ENCODE measurements at places on chromosomes 1 and 21.

DNA sequence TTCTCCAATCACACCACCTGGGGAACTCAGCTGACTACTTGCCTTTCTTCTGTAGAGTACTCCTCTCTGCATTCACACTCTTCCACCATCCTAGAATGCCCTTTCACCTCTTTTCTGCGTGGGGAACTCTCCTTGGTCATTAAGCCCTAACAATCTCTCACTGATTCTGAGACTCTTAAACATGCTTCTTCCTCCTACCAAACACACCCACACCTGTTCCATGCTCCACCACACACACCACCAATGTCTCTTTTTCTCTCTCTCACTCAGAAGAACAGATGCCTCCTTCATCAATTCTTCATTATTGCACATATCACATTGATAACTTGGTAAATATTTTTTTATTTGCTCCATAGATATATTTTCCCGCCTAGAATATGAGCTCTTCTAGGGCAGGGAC is 53.6 kb downstream of the WARS2 start:
- DNase-seq: no peak

DNA sequence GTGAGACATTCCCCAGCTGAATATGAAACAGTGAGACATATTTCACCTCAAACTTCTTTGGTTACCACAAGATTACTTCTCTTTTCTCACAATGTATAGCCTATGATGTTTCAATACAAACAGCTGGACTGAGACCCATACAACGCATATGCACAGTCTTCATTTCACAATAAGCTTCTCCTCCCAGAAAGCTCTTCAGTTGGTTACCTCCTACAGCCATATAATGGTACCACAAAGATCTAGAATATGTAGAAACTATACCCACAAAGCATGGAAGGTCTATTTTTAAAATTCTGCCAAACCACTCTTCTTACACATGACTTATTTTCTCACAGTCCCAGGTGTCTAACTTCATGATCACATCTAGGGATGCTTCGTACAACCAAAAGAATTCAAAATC is 70.8 kb downstream of the JAK1 start:
- DNase-seq: no peak

DNA sequence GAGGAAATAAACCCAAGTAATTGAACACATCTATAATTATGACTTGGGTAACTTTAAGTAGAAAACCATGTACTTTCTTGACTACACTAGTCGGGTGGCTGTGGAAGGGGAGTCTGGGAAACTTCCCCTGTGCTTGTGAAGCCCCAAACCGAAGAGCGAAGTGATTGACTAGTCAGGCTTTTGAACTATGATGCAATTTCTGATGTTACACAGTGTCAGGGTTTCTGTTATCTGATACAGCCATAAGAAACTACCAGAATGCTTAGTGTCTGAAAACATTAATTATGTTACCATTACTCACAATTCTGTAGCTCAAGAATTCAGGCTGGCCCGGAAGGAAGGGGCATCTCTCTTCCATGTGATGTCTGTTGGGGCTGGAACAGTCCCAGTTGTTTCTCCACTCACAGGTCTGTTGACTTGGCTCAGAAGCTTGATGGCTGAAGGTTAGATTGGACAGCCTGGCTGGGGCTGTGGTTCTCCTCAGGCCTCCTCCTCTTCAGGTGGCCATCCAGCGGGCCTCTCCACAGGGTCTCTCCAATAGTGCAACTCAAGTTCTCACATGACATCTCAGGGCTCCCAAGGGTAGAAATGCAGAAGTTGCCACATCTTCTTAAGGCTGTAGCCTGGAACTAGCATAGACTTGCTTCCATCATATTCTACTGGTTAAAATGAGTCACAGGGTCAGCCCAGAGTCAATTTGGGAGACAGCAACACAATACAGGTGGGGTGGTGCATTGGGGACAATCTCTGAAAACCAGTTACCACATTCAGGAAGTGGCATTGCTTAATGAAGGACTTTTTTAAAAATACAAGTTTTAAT is 8.3 kb upstream of the C8B start:
- no peak for DNase-seq

- DNase-seq: peak; percentile 65
Measured at GRCh38 chr1:224542783-224543440, 73.2 kb upstream of the CNIH3 start.

DNA sequence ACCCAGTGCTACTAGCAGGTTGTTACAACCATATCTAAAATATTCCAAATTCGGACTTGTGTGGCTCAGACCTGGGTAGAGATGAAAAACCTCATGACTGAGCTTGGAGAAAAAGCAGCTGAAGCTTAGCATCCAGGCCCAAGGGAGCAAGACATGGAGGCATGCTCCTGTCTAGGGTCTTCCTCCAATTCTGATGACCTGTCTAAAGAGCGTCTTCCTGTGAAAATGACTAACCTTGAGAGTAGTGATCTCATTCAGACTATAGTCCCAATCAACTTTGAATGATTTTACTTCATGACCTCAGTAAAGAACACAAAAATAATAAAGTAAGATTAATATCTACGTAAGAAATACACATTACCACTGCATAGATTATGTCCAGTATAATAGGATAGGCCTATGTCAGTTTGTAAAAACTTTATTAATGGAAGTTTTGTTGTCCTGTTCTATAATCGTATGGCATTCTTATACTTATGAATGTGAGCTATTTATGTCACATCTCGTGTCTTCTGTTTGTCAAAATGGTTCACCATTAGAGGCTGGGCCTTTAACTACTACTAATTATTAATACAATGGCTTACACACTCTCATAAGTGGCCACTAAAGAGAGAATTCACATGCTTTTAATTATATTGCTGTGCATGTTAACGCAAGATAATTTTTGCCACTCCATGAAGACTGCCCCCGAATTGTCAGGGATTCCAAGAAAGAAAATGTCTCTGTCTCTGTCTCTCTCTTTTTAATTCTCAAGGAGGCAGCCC is 201.3 kb downstream of the NCAM2 start:
- no peak for DNase-seq

DNA sequence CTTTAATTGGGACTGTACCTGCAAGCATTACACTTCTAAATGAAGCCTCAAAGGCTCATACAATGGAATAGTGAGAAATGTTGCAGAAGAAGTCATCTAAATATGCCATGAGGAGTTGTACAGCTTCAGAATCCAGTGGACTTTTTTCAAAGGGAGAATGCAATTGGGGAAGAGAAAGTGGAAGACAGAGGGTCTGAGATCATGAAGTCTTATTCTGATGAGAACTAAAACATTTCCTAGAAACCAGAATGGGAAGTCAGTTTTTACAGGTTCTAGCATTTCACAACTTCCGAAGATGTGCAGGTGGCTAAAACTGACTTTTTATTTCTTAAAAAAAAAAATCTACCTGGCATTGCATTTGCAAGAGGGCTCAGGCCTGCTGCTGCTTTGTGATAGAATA is 424.4 kb upstream of the RUNX1 start:
- DNase-seq: no peak

- DNase-seq: no peak
Measured at GRCh38 chr1:85334962-85335361, 58.5 kb upstream of the BCL10 start.

DNA sequence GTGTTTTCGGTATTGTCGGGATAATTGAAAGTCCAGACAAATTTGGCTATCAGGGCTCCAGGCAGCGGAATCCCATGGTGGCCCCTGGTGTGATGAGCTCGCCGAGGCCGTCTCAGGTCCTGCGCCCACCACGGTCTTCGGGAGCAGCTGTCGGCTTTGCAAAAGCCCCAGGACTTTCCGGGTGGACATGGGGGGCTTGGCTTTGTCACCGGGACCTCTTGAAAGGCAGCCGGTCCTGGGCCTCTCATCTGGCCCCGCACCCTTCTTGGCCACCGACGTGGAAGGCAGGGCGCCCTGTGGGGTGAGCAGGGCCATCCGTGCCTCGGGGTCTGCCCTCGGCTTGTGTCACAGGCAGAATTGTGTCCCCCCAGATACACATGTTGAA is 87.1 kb upstream of the ACTRT2 start:
- DNase-seq: no peak

- DNase-seq: no peak
Measured at GRCh38 chr1:159275891-159276290, 26.2 kb upstream of the FCER1A start.

DNA sequence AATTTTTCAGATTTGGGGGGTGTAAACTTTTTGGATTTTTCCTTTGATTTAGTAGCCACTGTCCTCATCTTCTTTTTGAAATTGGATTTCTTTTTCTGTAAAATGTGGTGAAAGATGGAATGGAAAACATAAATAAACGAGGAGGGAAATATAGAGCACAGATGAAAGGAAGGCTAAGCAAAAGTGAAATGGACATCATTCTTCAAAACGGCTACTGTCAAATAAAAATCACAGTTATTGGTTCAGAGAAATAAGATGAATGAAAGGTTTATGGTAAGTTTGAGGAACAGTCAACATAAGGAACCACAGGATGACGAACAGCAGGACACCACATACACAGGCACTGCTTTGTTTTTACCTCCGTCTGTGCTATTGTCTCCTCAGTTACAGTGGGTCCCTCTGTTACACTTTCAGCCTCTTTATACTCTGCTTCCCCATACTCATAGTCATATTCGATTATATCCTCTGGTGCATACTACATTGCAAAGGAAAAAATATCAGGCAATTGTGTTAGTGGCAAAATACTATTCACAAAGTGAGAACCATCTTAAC is 82.4 kb downstream of the COL11A1 start:
- no peak for DNase-seq

- DNase-seq: no peak
Measured at GRCh38 chr21:46157987-46158451, 2.6 kb upstream of the FTCD start.

DNA sequence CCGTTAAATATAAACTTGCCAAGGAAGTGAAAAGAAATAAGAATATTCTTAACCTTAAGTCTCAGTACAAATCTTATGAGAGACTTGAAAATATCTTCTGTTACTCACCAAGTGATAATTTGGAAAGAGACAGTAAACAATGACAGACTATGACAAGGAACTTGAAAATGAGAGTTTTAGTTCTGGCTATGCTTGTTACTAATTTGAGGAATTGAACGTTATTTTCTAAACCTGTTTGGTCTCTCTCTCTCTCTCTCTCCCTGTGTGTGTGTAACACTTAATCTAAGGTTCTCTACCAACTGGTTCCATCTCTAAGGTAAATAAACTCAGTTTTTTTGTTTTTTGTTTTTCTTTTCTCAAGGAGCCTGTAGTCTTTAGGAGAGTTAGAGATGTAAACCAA is 161.8 kb downstream of the AMY1C start:
- DNase-seq: no peak

DNA sequence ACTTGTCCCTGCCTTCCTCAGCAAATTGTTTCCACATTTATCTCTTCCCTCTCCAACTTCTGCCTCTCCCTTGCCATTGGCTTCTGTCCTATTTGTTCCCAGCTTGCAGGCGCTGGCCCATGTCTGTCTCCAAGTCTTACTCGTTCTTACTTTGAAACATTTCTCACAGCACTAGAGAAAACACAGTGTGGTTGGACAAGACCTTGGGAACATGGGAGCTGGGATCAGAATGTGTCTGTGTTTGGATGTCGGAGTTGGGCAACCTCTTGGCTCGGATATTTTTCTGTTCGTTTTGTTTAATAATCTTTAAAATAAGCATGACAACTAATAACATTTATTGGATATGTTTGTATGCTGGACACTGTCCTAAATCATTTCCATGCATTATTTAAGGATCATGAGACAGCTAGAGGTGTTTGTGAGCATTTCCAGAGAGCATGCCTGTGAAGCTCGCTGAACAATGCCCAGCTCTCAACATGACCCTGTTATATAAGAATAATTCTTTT is 5.9 kb upstream of the BRWD1 start:
- no peak for DNase-seq

- no peak for DNase-seq
Measured at GRCh38 chr1:114341299-114341698, 169.7 kb downstream of the TRIM33 start.

GRCh38 chr1:19476450-19477190 is 8.7 kb downstream of the CAPZB start:
- no peak for DNase-seq

DNA sequence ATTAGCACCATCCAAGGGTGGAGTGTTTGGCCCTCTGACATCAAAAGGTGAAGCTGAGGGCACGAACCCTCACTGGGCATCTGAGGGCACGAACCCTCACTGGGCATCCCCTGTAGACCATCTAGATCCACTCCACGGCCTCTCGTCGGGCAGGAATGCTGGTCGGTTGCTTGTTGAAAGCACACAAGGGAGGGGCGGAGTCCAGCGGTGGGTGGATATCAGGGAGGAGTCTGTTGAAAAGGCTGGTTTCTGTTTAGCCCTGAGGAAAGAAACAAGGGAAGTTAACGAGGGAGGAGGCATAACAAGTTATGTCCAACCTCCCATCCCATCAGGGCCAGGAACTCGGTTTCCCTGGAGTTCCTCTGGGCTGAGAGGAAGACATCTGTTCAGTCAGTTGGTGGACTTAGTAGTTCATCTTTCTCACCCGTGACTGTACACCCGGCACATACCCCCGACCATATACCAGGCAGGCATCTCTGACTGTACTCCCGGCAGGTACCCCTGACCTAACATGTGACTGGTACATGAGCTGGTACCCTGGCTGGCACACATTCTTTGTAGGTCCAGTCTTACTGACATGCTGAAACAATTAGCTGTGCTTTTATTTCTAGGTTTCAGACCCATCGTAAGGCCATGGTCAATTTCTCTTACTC is 32.1 kb upstream of the PDE9A start:
- DNase-seq: peak; percentile 42

DNA sequence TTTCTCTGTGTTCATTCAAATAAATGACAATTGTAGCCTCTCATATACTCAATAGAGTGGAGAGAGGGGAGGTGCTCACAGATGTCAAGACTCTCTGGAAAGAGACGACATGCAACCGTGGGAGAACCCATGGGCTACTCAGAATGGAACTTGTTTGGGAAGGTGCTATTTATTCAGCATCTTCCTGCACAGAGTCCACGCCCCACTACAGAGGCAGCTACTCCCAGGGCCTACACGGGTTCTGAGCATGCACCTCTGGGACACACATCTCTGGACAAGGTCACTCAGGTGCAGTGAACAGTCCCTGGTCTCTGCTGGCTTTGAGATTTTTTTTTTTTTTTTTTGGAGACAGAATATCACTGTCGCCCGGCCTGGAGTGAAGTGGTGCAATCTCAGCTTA is 64.1 kb downstream of the NID1 start:
- no peak for DNase-seq

DNA sequence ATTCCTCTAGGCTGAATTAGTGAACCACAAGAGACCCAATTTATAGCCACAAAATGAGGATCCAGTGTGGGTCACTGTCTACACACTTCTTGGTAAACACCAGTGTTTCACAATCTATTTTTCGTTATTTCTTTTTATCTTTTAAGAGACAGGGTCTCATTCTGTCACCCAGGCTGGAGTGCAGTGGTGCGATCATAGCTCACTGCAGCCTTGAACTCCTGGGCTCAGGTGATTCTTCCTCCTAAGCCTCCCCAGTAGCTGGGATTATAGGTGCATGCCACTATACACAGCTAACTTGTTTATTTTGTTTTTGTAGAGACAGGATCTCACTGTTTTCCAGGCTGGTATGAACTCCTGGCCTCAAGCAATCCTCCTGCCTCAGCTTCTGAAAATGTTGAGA is 29.3 kb upstream of the SLC45A3 start:
- DNase-seq: no peak

- DNase-seq: no peak
Measured at GRCh38 chr1:67214420-67215174, 48.3 kb downstream of the IL23R start.

GRCh38 chr1:213821175-213821942 is 166.4 kb upstream of the PROX1 start:
- DNase-seq: no peak

Data from PC-9 (cell line).